ENCODE measurements at places on chromosomes 13 and 19. TPM values are rescaled to one million over a fixed set of nuclear protein-coding genes. Genes with fewer than 3 reads are reported as not detected.

SAMD4B gene
- total RNA-seq = 82.3 TPM

ZNF132 gene
- 4.0 TPM for total RNA-seq

PRSS57 gene
- not detected for total RNA-seq

ZNF738 gene
- total RNA-seq = 2.4 TPM

GJA3 gene
- total RNA-seq = 0.06 TPM

FUT2 gene
- total RNA-seq = 0.19 TPM

CARM1 gene
- 37.2 TPM for total RNA-seq

MAP1S gene
- total RNA-seq = 71.1 TPM

- no peak for DNase-seq
Observed at GRCh38 chr19:34990578-34991192, 9.4 kb upstream of the GRAMD1A start.

DNA sequence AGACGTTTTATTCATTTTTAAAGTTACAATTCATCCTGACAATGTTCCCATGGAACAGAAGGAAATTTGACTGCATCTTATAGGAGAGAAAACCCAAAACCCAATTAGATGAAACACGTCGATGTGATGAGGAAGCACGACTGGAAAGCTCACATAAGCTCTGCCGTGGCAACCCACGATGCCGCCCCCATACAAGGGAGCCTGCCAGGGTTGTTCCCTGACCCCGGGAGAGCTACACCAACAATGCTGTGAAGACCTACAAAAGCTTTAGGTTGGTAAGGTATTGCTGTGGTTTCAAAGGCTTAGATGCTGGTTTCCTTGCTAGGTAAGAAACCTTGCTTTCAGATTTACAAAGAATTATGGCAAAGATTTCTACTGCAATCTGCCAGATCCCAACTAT is 393.1 kb downstream of the KLF12 start:
- no peak for DNase-seq

- DNase-seq = no peak
Observed at GRCh38 chr19:11422163-11423065, 3.3 kb upstream of the RGL3 start.

DNA sequence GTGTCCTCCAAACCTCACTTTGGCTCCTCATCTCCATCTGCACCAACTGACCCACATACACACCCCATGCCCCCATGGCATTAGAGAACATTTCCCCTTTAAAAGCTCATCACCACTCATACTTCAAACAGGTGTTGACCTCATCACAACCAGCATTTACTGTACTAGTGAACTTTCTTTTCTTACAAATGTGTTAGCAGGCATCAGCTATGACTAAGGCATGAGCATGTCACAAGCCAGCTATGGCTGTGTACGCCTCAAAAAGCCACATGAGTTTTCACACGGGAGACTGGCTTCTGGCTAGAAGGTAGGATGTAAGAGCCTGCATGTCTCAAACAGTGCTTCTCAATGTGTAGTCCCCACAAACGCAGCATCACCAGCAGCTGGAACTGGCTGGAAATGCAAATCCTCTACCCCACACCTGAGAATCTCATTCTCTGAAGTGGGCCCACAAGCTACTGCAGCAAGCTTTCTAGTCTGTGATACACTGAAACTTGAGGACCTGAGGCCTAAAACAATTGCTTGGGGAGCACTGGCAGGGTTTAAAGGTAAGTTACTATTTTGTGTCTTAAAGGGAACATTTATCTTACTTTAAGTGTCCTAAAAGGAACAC is 66.8 kb downstream of the TUBGCP3 start:
- DNase-seq = no peak

GRCh38 chr19:1154731-1155351 is 19.2 kb downstream of the SBNO2 start:
- peak; percentile 96 for DNase-seq

DNA sequence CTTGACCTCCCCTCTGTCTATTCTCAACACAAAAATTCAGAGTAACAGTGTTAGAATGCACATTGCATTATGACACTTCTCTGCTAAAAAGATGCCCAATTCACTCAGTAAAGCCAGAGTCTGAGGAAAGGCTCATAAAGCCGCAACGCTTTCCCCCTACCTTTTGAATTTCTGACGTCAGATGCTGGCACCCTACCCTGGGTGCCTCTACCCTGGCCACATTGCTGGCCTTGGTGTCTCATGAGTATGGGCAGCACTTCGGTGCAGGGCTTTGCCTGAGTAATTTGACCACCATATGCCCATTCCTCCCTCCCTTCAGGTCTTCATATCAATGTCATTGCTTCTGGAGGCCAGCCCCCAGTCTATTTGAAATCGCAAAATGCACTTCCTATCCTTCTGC is 229.3 kb downstream of the MYO16 start:
- DNase-seq = no peak

- DNase-seq = peak; percentile 94
Observed at GRCh38 chr19:14118165-14119051, 846 bp upstream of the PRKACA start.

DNA sequence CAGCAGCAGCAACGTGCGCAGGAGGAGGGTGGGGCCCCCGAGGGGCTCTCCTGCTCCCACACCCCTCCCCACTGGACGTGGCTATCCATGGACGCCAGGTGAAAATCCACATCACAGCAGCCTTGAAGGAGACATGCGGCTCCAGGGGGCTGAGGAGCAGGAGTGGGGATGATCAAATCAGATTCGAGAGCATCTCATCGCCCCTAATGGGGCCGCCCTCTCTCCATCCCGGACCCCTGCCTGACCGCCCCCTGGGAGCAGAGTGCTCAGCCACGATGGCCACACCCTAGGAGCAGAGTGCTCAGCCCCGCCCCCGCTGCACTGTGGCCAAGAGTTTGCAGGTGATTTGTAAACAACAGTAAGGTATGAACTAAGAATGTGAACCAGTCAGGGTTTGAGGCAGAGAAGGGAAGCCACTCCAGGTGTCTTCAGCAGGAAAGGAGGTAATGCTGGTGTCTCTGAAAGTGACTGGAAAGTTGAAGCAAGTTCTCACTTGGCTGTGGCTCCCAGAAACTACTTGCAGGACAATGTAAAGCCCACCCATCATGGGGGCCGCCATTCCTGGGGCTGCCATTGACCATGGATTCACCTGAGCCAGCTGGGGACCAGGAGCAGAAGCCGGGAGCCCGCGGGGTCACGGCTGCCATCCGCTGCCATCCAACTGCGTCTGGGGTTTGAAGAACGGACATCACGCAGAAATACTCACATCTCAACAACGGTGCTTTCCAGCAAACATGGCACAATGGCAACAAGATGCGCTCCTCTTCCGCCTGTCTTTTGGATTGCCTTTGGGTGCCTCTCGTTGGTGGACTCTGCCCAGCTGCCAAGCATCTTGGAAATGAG is 71.8 kb downstream of the SPACA7 start:
- peak; percentile 68 for DNase-seq

- DNase-seq = no peak
Observed at GRCh38 chr13:84784443-84785153, 902.3 kb upstream of the SLITRK1 start.

DNA sequence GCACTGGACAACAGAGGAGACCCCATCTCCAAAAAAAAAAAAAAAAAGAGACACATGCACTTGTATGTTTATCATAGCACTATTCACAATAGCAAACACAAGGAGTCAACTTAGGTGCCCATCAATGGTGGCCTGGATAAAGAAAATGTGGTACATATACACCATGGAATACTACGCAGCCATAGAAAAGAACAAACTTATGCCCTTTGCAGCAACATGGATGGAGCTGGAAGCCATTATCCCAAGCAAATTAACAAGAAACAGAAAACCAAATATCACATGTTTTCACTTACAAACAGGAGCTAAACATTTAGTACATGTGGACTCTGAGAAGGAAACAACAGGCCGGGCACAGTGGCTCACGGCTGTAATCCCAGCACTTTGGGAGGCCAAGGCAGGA is 155.7 kb downstream of the ABCC4 start:
- no peak for DNase-seq

GRCh38 chr13:27923794-27924528 is 4.2 kb downstream of the PDX1 start:
- no peak for DNase-seq

GRCh38 chr19:56829596-56829995 is 10.9 kb downstream of the PEG3 start:
- no peak for DNase-seq

GRCh38 chr13:100564444-100565223 is 24.0 kb downstream of the GGACT start:
- no peak for DNase-seq

DNA sequence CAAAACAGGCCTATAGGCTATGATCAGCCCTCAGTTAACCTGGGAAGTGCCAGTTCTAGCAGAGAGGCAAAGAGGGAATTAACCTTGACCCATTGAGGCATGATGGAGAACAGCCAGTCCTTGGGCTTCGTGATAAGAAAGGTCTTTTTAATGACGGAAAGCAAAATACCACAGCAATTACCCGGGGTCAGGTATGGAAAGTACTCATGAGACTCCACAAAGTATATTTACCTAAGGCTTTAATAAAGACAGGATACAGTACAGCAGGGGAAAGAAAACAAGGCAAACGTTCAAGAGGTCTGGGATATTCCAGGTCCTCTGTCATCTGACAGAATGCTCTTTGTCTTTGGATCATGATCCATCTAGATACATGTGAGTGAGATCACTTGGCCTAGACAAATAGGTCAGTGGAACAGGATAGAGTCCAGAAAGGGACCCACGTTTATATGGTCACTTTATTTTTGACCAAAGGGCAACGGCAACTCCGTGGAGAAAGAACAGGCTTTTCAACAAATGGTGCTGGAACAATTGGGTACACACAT is 52.2 kb downstream of the WDFY2 start:
- no peak for DNase-seq

GRCh38 chr13:111665691-111666095 is 345.3 kb downstream of the TEX29 start:
- peak; percentile 87 for DNase-seq
